ENCODE measurements at places on chromosomes 12 and 14.

- no peak for DNase-seq
Observed at GRCh38 chr12:1591543-1591942, 2.8 kb downstream of the FBXL14 start.

DNA sequence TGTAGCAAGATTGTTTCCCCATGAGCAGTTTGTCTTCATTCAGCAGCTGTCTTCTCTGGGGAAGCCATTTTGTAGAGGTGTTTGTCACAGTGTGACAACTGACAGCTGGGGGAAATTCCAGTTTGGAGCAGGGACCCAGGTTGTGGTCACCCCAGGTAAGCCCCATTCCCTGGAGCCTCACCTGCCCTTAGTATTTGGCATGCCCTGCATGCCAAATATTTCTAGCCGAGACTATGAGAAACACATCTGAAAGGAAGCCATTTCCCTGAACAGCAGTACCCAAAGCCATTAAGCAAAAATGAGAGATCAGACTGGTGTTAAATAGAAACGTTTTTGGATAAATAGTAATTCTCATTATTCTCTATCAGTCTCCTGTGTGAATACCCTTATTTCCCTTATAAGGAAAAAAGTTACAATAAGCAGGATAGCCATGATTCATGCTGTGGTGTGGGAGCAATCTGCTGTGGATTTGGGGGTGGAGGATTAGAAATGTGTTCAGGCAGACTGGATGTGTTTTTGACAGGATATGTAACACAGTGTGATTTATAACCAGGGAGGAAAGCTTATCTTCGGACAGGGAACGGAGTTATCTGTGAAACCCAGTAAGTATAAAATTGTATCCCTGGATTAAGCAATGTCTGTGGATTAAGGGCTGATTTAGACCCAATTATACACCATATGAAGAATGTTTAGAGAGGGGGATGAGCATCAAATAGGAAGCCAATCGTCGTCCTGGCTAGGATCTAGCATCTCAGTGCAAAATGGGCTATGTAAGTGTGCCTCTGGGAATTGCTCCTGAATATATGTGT is 68.9 kb downstream of the DAD1 start:
- no peak for DNase-seq

- DNase-seq: no peak
Observed at GRCh38 chr14:98826618-98827017, 445.4 kb downstream of the BCL11B start.

DNA sequence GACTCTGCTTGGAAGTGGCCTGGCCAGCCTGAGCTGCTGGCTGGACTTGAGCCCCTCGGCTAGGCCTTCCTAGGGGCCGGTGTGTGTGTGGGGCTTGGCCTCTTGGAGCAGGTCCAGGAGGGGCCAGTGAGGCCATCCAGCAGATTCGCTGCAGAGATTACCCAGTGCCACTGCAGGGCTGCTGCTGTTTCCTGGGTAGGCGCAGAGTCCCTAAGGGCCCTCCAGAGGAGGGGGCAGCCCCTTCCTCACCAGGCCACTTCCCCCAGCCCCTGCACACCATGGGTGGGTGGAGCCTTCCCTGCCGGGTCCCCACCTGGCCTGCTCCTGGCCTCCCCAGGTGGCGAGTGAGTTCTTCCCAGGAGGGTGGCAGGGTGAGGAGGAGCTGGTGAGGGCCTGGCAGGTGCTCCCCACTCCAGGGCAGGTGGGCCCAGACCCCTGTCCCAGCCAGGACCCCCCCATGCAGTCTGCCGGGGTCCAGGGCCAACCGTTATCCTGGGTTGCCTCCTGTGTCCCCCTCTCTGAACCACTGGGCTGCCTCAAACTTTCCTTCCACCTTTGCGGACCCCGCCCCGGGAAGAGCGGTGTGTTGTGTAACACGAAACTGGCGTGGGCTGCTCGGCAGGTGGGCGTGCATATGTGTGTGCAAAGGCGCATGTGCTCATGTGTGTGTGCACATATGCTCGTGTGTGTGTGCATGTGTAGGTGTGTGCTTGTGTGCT is 25.1 kb downstream of the ASPG start:
- DNase-seq: no peak

DNA sequence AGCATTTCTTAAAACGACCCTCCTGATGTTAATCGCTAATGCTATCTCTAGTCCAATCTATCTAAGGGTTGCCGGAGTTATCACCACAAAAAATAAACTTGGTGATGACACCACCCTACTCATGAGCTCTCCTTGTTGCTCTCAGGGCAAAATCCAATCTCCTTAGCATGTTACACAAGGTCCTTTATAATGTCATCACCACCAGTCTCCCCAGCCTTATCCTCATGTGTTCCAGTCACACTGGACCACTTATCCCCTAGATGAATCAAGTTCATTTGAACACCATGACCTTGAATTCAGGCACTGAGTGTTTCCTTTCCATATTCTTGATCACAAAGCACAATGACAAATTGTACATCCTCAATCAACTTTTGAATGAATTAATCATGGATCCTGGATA is 19.0 kb upstream of the DRAM1 start:
- no peak for DNase-seq

DNA sequence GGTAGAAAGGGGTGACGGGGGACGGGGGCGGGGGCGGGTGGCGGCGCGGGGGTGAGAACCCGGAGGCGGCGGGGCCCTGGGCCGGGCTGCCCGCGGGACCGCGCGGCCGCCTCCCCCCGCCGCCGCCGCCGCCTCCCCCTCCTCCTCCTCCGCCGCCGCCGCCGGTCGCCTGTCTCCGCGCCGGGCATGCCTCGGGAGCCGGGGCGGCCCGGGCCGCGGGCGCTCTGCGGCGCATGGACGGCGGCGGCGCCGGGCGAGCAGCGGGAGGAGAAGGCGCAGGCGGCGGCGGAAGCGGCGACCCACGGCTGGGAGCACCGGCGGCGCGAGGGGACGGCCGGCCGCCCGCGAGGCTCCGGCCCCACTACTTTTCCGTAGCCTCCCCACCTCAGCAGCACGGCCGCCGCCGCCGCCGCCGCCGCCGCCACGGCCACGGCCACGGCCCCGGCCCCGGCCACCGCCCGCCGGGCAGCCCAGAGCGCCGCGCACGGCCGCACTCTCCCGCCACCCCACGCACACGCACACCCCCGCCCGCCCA is at the start of gene NPAS3:
Gene NPAS3, plus strand, starts transcription at position 161 of the 535 bp plus-strand sequence.
- peak; percentile 14 for DNase-seq

GRCh38 chr14:54776361-54777001 is 126.1 kb downstream of the GCH1 start:
- no peak for DNase-seq

DNA sequence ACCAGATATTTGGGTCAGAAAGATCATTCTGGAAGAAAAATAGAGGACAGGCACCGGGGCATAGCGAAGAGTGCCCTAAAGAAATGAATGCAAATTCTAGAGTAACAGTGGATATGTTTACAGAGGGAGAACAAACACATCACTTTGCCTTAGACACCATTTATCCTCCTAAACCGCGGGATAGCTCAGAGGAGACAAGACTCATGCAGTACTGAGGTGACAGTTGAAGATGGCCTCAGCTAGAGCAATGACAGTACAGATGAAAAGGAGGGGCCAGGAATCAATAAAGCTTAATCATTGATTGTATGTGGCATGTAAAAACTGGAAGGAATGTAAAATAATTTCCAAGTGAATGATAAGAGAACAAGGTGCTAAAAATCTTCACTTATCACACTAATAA is 10.5 kb upstream of the PPP1R12A start:
- no peak for DNase-seq

GRCh38 chr12:100904270-100904669 is 109.7 kb downstream of the ANO4 start:
- no peak for DNase-seq

DNA sequence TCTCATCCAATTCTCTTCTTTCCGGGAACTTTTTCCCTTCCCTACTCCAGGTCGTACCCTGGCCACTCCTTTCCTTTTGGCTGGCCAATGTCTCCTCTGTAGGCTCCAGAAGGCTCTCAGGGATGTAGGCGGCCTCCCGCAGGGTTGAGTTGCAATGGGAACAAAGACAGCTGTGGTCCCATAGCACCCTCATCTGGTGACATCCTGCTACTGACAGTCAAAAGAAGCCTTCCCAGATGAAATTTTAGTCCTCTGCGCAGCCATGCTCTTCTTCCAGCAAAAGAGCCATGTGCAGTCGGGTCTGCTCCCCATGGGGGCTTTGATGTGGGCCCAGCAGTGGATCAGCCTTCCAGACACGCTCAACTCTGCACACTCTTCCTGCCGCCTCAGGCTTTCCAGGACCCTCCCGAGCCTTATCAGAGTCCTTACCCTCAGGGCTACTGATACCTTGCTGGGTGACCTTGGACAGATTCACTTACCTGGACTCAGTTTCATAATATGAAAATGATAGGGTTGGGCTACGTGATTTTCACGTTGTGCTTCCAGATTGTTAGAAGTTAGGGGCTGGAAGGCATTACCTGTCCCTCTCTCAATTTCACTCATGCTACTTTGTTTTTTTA is 5.5 kb upstream of the CELA1 start:
- DNase-seq: no peak

GRCh38 chr12:905261-906031 is 44.0 kb downstream of the RAD52 start:
- no peak for DNase-seq

GRCh38 chr14:53306911-53307310 is 153.8 kb upstream of the DDHD1 start:
- peak; percentile 40 for DNase-seq

DNA sequence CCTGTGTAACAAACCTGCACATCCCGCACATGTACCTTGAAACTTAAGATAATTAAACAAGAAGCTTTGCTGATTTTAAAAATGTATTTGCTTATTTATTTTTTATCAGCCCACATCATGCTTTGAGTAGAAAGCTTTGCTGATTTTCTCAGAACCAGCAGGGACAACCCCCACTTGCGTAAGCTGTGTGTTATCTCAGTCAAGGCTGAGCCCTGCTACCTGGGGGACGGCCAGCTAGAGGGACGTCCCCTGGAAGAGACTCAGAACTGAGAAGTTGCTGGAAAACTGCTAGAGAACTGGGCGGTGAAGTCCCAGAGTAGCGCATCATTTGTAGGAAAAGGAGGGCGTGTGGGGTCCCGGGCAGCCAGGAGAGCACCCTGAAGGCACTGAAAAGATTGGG is 4.1 kb upstream of the PLEK2 start:
- no peak for DNase-seq

- no peak for DNase-seq
Observed at GRCh38 chr14:35285168-35286002, 6.8 kb upstream of the PSMA6 start.

DNA sequence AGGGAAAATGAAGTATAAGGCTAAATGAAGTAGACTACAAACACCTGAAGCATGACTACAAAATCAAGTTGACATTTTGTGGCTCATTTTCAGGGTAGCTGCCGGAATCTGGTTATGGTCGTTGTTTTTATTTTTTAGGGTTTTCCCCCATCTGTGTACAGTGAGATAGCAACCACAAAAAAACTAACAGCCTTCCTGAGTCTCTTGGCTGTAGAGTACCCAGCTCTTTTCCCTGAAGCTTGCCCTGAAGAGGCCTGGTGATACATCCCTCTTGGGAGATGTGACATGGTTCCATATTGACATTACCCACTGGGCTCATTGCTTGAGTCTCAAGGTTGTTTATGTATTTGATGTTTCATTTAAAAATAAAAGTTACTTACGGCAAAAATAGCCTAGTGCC is 424.0 kb downstream of the ZFP36L1 start:
- no peak for DNase-seq

DNA sequence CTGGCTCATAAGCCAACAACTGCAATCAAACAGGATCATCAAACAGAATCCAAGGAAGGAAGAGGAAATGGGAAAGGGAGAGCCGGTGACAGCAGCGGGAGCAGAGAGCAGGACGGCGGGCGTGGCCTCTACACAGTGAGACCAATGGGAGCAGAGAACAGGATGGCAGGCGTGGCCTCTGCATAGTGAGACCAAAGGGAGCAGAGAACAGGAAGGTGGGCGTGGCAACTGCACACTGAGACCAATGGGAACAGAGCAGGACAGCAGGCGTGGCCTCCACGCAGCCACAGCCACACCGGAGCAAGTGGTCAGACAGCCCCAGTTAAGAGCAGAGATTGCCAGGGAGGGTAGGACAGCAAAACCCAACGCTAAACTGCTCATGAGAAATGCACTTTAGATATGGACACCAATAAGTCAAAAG is 16.4 kb downstream of the LRCOL1 start:
- DNase-seq: peak; percentile 98

DNA sequence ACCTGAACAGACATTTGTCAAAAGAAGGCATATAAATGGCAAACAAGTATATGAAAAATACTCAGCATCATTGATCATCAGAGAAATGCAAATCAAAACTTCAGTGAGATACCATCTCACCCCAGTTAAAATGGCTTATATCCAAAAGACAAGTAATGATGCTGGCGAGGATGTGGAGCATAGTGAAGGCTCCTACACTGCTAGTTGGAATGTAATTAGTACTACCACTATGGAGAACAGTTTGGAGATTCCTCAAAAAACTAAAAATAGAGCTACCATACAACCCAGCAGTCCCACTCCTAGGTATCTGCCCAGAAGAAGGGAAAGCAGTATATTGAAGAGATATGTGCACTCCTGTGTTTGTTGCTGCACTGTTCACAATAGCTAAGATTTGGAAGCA is 146.1 kb downstream of the TGFB3 start:
- DNase-seq: no peak

DNA sequence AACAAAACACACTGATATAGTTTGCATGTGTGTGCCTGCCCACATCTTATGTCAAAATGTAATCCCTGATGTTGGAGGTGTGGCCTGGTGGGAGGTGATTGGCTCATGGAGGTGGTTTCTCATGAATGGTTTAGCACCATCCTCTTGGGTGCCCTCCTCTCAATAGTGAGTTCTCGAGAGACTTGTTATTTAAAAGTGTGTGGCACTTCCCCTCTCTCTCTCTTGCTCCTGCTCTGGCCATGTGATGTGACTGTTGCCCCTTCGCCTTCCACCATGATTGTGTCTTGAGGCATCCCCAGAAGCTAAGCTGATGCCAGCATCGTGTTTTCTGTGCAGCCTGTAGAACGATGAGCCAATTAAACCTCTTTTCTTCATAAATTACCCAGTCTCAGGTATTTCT is 454.1 kb upstream of the DCN start:
- no peak for DNase-seq

- DNase-seq: peak; percentile 86
Observed at GRCh38 chr12:104219908-104220404, 4.4 kb downstream of the TXNRD1 start.

GRCh38 chr14:68271913-68272391 is 452.4 kb downstream of the RAD51B start:
- no peak for DNase-seq

DNA sequence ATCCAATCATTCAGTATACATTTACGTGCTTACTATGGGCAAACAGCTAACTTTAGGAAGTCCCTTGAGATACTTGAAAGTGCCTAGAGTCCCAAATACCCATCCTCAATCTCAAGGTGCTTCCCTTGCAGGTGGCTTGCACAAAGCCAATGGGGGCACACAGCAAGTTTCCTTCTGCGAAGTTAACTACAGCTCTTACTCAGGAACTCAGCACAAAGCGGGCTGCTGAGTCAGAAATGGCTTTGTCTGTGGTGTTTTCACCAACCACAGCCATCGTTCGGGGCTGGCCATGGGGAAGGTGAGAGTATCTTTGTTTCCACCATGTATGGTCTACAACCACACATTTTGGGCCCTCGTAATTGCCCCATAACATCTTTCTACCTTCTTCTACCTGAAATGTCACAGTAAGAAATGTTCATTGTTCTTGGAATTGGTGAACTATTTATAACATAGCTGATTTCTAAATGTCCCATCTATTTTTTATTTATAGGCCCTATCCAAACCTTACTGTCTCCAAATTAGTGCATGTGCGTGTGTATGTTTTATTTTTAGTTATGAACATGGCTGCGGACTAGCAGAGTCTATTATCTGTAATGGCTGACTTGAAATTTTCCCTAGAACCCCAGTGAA is 13.9 kb downstream of the MFAP5 start:
- no peak for DNase-seq
